ENCODE measurements at places on chromosomes 6 and 20. TPM values are rescaled to one million over a fixed set of nuclear protein-coding genes. Genes with fewer than 3 reads are reported as not detected.

Gene HTR1E
- not detected for total RNA-seq

Gene UNC5CL
- under 0.01 TPM for total RNA-seq

Gene LAMA5
- 157 TPM for total RNA-seq

Gene LST1
- not detected for total RNA-seq

Gene FAM209B
- not detected for total RNA-seq

Gene TDP2
- 25.1 TPM for total RNA-seq

Gene RTN4IP1
- 4.7 TPM for total RNA-seq

Gene RBPJL
- total RNA-seq = not detected

Gene LHFPL5
- total RNA-seq = not detected

Gene RAB32
- 72.8 TPM for total RNA-seq

Gene LYRM4
- 21.8 TPM for total RNA-seq

Gene SPATS1
- not detected for total RNA-seq

Measured in aortic smooth muscle cell (primary cell).